Left colon (tissue), 2 donors: ENCODE measurements at places on chromosomes 6 and 20. TPM values are rescaled to one million over a fixed set of nuclear protein-coding genes. Genes with fewer than 3 reads are reported as not detected.

WFDC5 gene
- total RNA-seq: not detected

SYTL3 gene
- 2.6 TPM for total RNA-seq

HAO1 gene
- not detected for total RNA-seq

SLC12A5 gene
- total RNA-seq: not detected

TCF15 gene
- total RNA-seq: not detected

WFDC2 gene
- total RNA-seq: 124 TPM

TGM2 gene
- 26.9 TPM for total RNA-seq
